Dermis blood vessel endothelial cell (primary cell): ENCODE measurements at places on chromosomes 16 and 17. TPM values are rescaled to one million over a fixed set of nuclear protein-coding genes. Genes with fewer than 3 reads are reported as not detected.

GRCh38 chr16:13104772-13105171, 203.4 kb downstream of the SHISA9 start:
- DNase-seq, result no peak

DNA sequence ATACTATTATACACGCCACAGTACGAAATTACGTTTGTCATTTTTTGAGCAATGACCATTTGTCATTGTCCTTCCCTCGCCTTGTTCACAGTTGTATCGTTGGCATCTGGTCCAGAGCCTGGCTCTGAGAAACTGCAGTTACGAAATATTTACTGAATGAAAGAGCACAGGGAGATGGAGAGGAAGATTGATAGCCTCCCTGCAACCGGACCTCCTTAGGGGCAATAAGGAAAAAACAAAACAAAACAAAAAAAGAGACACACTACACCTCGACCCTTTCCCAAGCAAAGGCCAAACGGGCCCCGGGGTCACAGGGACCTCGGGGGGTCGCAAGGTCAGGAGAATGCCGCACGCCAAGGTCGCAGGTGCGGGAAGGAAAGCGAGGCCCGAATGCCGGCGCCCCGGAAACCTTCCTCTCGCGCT, 857 bp downstream of the GOT2 start:
- DNase-seq, result no peak

DNA sequence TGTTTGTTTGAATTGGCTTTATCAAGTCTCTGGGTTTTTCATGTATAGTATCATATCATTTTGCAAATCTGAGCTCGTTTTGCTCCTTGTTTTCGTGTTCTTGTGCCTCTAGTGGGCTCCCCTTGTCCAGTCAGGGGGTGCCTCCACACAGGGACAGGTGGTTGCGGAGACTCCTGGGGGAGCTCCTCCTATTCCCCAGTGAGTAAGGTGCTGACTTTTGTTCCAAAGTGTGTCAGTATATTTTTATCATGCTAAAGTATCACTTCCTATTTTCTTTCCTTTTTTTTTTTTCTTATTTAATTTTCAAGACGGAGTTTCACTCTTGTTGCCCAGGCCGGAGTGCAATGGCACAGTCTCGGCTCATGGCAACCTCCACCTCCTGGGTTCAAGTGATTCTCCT, 30.3 kb upstream of the IL17C start:
- DNase-seq, result no peak

GRCh38 chr17:46159686-46160085, 33.5 kb downstream of the KANSL1 start:
- DNase-seq, result no peak

- no peak for DNase-seq
Observed at GRCh38 chr17:83056583-83057396, 22.6 kb upstream of the METRNL start.

Gene CES1
- total RNA-seq, result 0.34 TPM in 1 of 2 replicates, not detected in the other

Gene PYY
- not detected in 2 replicates for total RNA-seq

GRCh38 chr16:621526-622105, 9.2 kb upstream of the WFIKKN1 start:
- no peak for DNase-seq

Gene KRT17
- 2.0 and 3.7 TPM in 2 replicates for total RNA-seq

DNA sequence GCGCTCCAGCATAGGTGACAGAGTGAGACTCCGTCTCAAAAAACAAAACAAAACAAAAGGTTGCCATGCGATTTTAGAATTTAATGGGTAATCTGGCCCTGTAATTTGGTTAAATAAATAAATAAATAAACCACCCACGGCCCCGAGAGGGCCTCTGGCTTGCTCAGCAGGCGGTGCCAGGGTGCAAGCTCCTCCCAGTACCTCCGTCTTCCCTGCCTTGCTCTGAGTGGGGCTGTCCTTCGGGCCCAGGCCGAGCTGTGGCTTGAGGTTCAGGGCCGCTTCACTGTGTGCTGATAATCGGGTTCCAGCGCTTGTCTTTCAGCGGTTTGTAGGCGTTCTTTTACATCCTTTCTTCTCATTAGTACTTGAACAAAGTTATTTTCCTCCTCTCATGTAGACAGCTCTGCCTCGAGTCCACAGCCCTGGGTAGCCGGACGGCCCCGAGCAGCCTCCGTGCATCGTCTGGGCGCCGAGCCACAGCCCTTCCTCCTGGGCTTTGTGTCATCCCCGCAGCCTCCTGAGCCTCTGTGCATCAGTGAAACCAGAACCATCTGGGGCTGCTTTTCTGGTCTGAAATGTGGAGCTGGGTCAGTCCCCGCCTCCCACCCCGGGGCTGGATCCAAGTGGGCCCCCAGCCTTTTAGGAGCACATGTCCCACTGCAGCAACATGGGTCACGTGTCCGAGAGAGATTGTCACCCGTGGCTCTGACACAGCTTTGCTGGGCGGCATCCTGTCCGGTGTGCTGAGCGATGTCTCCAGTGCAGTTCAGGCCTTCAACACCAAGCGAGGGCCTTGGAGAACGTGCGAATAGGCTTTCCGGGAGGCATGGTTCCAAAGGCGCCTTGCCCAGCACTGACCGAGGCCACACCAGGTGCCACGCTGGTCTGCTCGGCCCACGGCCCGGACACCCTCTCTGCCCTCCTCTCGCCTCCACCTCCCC, 157.4 kb upstream of the CHMP6 start:
- no peak for DNase-seq
